ENCODE measurements at places on chromosomes 11 and 22.

DNA sequence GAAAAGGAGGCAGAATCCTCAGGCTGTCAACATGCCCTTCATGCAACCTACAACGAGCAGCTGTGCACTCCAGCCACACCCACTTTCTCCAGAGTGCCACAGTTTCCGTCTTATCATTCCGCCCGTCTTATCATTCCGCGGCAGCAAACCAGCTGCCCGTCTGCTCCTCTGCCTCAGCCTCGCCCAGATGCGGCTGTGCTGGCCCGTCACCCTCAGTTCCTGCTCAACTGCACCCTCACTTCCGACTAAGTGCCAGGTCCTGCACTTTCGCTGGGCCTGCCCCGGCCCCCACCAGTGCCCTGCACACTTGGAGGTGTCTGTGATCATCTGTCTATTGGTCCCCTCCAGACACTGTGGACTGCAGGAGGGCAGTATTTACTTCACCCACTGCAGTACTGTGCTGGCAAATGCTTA lies 43.7 kb downstream of the MICAL3 start:
- DNase-seq, result no peak

GRCh38 chr11:43788421-43788820 lies 92.2 kb upstream of the ALKBH3 start:
- peak; percentile 22 for DNase-seq

DNA sequence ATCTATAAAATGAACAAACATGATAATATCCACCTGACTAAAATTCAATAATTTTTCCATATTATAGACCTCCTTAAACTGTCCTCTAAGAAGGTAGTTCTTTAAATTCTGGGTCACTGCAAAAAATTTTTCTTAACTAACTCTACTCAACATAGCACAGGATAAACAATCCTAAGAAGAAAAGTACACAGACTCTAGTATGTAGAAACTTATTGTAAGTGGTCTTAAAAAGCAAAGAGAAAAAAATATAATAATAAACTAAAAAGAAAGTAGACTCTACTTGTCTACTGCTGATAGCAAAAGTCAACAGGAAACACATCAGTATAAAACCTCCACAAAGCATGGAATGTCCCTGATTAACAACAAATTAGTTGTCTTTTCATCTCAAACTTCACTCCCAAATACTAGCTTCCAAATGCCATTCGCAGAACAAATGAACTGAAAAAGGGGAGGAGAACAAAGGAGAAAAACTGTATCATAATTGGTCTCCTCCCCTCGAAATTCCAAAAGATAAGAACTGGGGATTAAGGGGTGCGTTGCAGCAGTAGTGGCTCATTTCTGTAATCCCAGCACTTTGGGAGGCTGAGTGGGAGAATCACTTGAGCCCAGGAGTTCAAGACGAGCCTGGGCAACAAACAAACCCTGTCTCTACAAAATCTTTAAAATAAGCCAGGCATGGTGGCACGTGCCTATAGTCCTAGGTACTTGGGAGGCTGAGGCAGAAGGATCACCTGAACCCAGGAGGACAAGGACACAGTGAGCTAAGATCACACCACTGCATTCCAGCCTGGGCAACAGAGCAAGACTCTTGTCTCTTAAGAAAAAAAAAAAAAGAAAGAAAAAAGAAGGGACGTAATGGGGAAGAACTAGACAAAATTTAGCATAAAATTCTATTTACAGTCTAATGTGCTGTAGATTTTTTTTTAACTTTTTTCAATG lies 6.5 kb downstream of the FCHSD2 start:
- no peak for DNase-seq

- DNase-seq, result peak; percentile 41
Measured at GRCh38 chr22:42966497-42966896, 48.5 kb downstream of the PACSIN2 start.

DNA sequence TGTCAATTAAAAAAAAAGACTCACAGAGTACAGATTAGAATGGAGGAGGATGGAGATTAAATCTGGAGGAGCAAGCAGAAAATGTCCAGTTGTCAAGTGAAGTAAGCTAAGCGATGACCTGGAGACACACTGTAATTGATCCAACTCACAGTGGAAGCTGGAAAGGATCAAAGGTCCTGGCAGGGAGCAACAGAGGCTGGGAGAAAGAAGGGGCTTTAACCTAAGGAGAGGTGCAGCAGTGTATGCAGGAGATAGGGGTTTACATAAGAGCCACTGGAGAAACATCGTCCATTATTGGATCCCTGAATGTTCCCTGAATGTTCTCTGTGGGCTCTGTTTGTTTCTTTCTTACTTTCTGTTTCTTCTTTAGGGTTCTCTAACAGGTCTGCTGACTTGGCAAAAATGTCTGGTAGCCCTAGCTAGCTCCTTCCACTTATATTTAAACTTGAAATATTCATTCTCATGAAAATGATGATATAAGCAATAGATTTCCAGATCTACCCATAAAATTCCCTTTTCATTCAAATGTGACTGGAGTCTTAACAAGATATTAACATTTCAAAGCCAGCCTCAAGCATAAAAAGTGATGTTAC lies 30.1 kb upstream of the CAT start:
- no peak for DNase-seq

GRCh38 chr22:21694394-21694793 lies 28.6 kb downstream of the PPIL2 start:
- no peak for DNase-seq

DNA sequence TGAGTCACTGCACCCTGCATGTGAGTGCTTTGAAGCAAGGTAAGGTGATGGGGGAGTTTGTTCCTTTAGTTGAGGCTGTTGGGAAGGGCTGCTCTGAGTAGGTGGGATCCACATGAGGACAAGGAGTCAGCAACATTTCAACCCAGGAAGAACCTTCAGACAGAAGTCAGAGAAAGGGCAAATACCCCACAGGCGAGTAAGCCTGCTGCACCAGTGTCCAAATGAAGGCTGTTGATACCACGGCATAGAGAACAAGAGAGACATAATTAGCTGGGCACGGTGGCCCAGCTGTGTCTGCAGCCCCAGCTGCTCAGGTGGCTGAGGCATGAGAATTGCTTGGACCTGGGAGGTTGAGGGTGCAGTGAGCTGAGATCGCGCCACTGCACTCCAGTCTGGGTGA lies 54.3 kb upstream of the CLMP start:
- DNase-seq, result peak; percentile 69

- DNase-seq, result peak; percentile 87
Measured at GRCh38 chr22:25235547-25236290, 16.3 kb downstream of the CRYBB2 start.

- no peak for DNase-seq
Measured at GRCh38 chr11:38968951-38969350, 2370.9 kb upstream of the RAG2 start.

DNA sequence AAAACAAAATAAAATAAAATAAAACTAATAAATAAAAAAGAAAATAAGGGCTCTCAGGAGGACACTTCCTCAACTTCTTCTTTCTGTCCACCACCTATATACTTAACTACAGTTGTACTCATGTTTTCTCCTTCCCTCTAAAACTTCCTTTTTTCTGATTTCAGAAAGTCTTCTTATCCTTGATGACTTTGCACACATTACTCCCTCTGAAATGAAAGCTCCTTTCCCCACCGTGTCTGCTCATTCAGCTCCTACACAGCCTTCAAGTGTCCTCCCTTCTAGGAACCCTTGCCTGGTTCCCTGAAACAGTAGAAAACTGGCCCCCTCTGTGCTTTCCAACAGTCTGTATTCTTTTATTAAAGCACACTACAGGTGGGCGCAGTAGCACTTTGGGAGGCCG lies 18.3 kb upstream of the DDX17 start:
- DNase-seq, result no peak

DNA sequence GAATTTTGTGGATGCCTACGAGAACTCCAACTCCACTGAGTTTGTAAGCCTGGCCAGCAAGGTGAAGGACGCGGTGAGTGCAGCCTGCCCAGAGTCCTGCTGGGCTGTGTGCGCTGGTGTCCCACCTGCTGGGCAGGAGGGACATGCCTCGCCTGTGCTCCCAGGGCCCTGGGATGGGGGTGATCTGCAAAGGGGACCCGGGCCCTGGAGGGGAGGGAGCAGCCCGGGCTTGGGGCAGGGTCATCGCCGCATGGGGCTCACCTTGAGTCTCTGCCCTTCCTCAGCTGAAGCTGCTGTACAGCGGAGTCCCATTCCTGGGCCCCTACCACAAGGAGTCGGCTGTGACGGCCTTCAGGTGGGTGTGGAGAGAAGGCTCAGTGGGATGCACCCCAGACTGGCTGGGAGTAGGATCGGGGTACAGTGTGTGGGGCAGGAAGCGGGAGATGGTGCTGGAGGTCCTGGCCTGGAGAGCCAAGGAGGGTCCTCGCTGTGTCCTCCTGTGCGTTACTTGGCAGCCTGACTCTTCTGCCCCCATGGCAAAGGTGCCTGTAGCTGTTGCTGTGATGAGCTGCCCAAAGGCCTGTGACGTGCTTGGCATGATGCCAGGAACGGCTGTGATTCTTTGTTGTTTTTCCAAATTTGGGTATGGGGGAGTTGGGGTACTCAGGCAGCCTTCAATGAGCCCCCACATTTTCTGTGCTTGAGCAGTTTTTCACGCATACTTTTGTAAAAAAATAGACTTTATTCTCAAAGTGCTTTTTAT lies 29.2 kb downstream of the ST14 start:
- DNase-seq, result peak; percentile 34

DNA sequence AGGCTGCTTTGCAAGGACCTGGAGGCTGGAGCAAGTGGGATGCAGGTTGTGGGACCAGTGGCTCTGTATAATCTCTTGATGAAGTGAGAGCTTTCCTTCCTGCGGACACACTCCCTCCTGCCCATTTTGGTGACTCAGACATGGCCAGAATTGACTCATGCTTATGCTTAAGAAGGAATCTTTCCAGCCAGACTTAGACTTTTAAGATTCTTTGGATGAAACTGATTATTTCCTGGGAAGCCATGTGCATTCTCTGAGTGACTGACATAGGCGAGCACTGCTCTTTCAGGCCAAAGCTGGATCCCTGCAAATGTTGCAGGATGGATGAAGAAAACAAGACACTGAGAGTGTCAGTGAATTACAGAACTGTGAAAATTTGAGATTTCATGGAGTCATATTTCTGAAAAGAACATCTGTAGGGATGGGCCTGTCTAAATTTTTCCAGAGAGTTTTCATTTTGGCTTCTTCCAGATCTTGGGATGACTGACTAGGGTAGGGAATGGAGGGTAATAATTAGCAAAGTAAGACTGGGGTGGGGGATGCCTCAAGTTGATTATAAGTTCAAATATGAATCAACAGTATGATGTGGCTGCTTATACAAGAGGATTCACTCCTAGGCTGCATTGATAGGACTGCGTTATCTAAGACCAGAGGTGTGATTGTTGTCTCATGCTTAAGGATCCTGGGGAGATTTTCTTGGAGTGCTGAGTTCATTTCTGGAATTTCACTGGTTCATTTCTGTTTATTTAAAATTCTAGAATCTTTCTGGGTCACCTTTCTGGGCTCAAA lies 195.8 kb downstream of the HIPK3 start:
- peak; percentile 27 for DNase-seq

GRCh38 chr11:58845386-58845785 lies 882 bp upstream of the GLYATL2 start:
- DNase-seq, result no peak

DNA sequence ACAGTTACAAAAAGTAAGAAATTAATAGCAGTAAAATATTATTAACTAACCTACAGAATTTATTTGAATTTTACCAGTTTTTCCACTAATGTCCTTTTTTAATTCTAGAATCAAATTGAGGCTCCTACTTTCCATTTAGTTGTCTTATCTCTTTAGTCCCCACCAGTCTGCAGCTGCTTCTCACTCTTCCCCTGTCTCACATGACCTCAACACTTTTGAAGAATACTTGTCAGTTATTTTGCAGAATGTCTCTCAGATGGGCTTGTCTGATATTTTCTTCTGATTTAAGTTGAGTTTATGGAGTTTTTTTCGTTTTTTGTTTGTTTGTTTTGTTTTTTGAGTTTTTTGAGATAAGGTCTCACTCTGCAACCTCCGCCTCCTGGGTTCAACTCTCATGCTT lies 74.3 kb upstream of the ADORA2A start:
- no peak for DNase-seq

GRCh38 chr11:120467627-120468026 lies 43.9 kb upstream of the GRIK4 start:
- DNase-seq, result no peak

DNA sequence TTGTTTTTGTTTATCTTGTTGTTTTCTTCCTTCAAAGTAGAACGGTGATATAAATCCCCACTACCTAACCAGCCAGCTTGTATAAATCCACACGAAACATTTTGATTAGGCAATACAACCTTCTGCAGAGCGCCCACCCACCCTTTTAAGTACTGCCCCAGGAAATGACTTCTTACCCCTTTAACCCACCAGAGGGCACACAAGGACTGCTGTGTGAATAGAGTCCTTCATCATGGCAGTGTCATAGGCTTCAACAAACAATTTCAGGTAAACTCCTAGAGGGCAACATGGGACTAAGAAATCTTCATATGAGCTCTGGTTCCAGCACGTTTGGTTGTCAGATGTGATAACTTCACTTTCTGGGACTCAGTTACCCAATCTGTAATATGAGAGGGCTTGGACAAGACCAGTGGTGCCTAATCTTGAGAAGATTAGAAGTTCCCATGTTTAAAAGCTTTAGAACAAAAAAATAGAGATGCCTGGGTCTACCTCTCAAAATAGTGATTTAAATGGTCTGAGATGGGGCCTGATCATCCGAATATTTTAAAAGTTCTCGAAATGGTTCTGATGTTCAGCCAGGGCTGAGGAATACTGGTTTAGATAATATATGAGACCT lies 56.1 kb downstream of the PIWIL4 start:
- DNase-seq, result peak; percentile 92

DNA sequence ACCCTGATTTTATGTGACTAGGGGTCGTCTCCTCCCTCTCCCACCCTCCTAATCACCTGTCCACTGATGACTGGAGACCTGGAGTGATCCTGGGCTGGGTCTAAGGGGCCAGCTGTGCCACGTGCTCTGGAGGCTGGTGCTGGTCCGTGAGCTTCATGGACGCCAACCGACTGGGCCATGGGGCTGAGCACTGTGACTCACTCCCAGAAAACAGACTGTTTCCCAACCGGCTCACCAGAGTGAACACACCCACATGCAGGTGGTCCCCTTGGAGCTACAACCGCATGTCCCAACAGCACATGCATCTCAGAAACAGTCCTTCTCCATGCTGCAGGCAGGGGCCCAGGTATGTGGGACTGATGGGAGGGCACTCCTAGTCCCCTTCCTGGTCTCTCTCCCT lies 14.0 kb upstream of the LMO1 start:
- no peak for DNase-seq

GRCh38 chr11:58844361-58845005 lies at the start of gene GLYATL2:
Gene GLYATL2, minus strand, starts transcription at chr11:58844704. Its CDS starts 5,092 bp downstream, at chr11:58839612.
- no peak for DNase-seq

GRCh38 chr22:17777005-17777716 lies 2.9 kb upstream of the BID start:
- DNase-seq, result no peak

- peak; percentile 94 for DNase-seq
Measured at GRCh38 chr22:20244691-20245576, 23.2 kb downstream of the RTN4R start.

- no peak for DNase-seq
Measured at GRCh38 chr11:36417154-36417553, 92.9 kb downstream of the TRAF6 start.

GRCh38 chr11:62505059-62505439 lies 41.6 kb downstream of the AHNAK start:
- DNase-seq, result peak; percentile 49
